GM12891 (cell line): ENCODE measurements at places on chromosomes 5 and 9.

DNA sequence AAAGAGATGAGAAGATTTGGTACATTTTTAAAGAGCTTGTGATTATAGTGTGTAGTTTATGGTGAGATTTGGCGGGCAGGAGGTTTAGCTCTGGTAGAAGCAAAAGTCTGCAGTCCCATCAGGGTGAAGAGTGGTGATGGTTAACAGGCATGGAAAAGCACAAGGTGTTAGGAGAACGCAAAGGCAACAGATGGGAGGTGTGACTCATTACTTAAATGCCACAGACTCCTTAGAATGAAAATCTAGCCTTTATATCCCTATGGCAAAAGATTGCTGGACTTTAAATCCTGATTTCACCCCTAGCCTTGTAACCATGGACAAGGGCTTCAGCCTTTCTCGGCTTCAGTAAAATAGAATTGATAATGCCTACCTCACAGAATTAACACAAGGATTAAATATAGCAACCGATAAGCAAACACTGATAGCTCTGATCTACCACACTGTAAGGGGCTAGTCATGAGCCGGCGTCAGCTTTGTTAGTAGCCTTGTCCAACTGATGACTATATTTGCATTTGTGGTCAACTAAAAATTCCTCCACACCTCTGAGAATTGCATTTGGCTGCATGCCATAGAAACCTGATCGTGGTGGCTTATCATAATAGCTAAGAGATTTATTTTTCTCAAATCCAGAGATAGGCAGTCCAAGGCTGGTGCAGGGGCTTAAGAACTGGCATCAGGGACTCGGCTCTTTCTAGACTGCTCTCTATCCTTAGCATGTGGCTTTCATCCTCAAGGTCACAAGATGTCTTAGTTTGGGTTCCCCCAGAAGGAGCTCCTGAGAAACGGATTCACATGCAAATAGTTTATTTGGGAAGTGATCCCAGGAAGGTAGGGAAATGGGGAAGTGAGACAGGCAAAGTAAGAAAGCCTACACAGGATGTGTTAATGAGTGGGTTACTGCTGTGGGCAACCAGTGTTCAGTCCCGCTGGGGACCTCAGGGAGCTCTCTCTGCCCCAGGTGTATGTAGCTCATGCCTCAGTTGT lies 19.6 kb downstream of the MFAP3 start:
- DNase-seq, result no peak

DNA sequence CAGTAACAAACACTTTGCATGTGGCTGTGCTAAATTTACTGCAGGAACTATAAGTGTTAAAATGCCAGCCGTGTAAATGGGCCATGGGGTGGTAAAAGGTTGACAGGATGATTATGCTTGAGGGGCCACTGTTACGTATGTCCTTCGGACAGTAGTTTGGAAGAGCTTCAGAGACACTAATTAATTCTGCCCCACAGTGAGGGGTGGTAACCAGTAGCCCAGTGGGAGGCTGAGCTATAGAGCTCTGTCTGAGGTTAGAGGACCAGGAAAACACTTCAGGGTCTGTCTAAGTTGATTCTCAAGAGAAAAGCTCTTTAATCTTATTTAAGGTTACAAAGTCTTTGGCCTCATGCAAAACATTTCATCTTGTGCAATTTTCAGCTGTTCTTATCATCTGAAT lies 176.6 kb downstream of the DMRTA1 start:
- DNase-seq, result no peak

GRCh38 chr5:15375559-15375958 lies 124.4 kb upstream of the FBXL7 start:
- no peak for DNase-seq

GRCh38 chr9:35073279-35073612 lies 821 bp upstream of the VCP start:
- no peak for DNase-seq

GRCh38 chr9:109640580-109641371 lies 139.2 kb upstream of the PALM2AKAP2 start:
- DNase-seq, result no peak

DNA sequence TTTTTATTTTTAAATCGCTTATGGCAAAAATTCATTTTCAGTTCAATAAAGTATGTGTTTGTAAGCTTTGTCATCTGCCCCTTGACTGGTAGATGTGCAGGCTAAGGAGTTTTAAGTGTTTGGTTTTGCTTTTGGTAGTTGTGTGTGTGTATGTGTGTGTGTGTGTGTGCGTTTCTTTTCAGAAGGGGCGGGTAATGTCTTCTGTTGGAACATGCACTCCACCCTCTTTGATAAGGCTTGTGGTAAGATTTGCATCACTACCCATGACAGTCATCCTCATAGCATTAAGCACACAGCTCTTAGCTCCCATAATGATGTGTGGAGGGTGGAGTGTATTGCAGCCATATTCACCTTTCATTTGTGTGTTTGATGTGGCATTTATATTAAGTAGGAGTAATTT lies 92.1 kb upstream of the FSD1L start:
- DNase-seq, result no peak
